Foreskin keratinocyte (primary cell): ENCODE measurements at places on chromosomes 1 and 21. TPM values are rescaled to one million over a fixed set of nuclear protein-coding genes. Genes with fewer than 3 reads are reported as not detected.
A peak's percentile ranks its signal among the peaks of the same experiment; 100 is the strongest.

- no peak for DNase-seq
Measured at GRCh38 chr1:100462326-100463025, 75.5 kb upstream of the GPR88 start.

GRCh38 chr1:231487019-231487418, 41.5 kb upstream of the TSNAX start:
- no peak for DNase-seq

- DNase-seq = peak; percentile 41
Measured at GRCh38 chr1:199857108-199857507, 170.4 kb upstream of the NR5A2 start.

DNA sequence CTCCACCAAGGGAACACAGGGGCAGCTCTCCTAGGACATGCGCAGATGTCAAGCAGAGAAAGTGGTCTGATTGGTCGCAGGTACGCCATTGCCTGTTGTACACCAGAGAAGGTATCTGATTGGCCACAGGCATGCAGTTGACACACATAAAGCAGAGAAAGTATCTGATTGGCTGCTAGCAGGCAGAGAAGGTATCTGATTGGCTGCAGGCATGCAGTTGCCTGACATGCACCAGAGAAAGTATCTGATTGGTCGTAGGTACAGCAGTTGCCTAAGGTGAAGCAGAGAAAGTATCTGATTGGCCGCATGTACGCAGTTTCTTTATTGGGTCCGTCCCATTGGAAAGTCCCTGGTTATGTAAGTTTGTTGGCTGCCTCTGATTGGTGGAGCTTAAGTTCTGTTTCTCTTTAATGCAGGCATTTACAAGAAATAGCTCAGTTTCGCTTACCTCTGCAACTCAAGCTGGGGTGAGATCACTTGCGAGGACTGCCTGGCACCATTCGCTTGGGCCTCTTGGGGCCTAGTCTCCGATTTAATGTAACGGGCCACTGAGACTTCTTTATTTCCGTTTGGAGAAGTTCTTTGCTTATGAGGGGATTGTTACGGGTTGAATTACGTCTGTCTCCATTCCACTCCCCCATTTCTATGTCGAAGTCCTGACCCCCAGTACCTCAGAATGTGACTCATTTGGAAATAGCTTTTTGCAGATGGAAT, 74.2 kb downstream of the SIK1 start:
- no peak for DNase-seq

GRCh38 chr1:3817821-3818597, 21.7 kb upstream of the LRRC47 start:
- DNase-seq = no peak

DNA sequence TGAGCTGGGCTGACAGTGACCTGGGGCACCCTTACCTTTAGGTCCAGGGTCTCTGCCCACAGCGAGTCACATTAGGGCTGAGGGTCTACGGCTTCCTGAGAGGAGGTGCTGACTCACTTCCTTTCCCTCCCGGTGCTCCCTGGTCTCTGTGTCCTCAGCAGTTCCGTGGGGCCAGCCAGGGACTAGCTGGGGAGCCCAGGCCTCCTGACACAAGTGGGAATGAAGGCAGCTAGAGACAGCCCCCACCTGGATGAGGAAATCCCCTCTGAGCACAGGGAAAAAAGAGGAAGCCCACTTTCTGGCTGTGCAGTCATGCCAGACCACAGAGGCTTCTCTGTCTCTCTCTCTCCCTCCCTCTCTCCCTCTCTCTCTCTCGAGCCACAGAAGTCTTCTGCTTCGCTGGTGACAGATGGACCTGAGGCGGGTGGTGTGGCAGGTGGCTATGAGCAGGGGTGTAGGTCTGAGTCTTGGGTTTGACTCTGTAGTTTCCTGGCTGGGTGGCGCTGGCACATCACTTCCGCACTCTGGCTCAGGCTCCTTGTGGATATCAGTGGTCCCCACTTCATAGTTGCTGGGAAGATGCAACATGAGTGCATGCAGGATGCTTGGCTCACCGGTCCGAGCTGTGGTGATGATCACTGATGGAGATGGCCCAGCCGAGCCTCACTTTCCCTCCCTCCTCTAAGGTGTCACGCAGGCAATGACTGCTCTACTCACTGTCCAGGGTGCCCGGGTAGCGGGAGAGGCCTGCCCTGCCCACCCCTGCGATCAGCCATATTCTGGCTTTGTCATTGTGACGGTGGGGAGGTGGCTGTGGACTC, 3.5 kb downstream of the SLC66A1 start:
- no peak for DNase-seq

- DNase-seq = no peak
Measured at GRCh38 chr1:173856014-173856413, 11.8 kb downstream of the GAS5 start.

GRCh38 chr1:228990906-228991569, 255.8 kb downstream of the RHOU start:
- no peak for DNase-seq

DNA sequence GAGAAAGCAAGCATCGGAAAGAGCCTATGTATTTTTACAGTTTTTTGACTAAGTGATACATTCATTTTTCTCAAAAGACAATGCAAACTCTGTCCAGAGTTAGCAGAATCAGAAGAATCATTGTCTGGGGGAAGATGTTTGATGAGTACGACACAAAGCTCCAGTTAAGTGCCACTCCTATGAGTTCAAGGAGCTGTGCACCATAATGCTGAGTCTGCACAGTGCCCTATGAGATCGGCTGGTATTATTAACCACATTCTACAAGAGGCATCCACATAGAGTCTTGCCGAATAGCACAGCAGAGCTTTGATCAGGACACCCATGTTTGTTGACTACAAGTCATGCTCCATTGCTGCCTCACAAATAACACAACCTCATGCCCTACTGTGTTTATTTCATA, 54.9 kb upstream of the RAP1GAP start:
- no peak for DNase-seq

DNA sequence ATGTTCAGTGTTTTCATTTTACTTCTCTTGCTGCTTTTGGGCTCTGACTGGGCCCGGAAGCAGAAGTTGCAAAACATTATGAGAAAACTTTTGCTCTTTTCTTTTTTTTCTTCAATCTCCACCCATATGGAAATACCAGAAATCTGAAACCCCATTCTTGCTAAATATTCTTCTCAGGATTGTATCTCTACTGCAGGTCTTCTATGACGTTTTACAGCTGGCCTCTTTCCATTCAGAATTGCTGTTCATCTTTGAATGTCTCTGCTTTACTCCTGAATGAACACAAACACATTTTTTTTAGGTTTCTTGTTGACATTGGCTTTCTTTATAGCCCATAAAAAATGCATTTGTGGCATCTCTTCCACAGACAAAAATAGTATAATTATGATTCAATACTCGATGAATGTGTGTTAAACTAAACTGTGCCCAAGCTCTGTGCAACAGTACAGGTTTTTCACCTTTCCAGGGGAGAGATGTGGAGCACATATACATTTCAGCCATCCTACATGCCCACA, 18.8 kb downstream of the PTPRC start:
- DNase-seq = peak; percentile 77

- DNase-seq = no peak
Measured at GRCh38 chr1:215131291-215131690, 48.8 kb downstream of the KCNK2 start.

- peak; percentile 97 for DNase-seq
Measured at GRCh38 chr1:69693921-69694675, 126.4 kb downstream of the LRRC7 start.

- no peak for DNase-seq
Measured at GRCh38 chr1:220060876-220061275, 14.6 kb upstream of the EPRS1 start.

GRCh38 chr1:31371121-31371959, 1.5 kb downstream of the FABP3 start:
- no peak for DNase-seq

DNA sequence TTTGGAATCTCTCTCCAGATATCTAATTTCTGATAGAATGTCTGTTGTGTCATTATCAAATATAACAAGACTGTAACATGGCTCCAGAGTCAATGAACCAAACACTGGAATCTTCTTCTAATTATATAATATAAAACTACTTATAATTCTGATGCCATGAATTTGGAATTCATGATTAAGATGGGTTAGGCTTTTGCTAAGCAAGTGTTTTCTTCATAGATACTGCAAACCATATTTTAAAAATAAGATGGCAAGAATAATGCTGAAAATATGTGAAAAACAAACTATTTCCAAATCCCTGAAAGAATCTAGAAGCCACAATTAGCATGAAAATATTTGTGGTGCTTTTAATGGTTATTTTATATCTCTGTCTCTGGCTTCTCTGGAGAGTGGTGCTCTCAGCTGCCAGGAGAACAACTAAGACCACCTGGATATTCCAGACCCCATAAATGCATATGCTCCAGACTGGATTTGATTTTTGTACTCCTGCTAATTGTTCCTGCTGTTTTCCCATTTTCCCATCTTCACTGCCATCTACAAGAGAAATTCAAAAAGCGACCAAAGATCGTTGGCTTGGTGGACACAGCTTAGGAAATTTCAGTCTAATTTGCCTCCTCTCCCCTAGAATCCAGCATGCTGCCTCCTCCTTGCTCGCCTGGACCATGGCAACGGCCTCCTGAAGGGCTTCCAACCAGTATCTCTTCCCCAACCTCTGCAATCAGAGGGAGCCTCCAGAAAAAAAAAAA, 418.9 kb downstream of the SETD4 start:
- DNase-seq = peak; percentile 21

- DNase-seq = peak; percentile 87
Measured at GRCh38 chr1:63663301-63663700, 70.1 kb downstream of the PGM1 start.

- DNase-seq = no peak
Measured at GRCh38 chr21:34592120-34592955, 22.6 kb downstream of the RCAN1 start.

DNA sequence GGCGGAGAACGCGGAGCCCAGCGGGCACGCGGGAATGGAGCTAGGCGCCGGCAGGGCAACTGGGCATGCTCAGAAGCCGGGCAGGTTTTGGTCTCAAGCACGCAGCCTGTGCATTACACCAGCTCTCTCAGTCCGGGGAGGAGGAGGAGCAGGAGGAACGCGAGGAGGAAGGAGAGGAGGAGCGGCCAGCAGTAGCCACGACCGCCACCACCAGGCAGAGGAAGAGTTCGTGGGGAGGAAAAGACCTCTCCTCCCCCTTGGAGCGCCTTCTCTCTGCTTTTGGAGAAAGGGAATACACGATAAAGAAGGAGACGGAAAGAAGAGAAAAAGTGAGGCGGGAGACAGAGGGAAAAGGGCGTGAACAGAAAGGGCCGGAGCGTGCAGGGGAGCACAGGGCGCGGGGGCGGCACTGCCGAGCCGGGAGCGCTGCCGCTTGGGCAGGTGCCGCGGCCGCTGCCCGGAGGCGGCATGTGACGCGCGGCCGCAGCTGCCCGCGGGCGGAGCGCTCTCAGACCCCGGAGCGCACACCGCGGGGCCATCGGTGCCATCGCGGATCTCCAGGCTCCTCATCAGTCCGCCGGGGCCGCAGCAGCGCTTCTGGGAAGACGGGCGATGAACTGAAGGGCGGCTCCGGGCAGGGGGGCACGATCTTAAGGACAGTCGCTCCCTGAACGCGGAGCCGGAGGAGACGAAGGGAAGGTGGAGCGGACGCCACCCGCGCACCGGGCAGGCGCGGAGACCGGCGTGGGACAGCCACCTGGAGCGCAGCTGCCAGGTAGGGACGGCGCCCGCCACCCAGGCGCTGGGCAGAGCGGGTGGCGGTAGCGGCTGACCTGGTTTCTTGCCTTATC, at the start of gene CHRM3:
Gene CHRM3, plus strand, starts transcription at position 116 of the 851 bp plus-strand sequence. CDS start 520,884 bp downstream, outside the sequence.
- peak; percentile 39 for DNase-seq

DNA sequence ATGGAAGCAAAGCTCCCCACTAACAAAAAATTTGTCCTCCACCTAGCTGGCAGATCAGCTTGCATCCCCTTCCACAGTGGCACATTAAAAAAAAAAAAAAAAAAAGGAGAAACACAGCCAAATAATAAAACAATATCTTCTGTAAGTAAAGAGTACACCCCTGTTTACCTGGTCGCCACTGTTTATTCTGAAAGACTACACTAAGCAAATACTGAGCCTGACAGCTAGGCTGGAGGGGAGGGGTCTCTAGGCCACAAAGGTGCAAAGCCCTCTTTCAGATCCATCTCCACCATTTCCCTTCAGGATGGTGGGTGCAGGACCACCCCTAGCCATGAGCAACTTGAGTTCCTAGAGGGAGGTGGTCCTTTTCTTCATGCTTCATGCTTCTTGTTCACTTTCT, 22.8 kb upstream of the SLC45A3 start:
- DNase-seq = no peak

DNA sequence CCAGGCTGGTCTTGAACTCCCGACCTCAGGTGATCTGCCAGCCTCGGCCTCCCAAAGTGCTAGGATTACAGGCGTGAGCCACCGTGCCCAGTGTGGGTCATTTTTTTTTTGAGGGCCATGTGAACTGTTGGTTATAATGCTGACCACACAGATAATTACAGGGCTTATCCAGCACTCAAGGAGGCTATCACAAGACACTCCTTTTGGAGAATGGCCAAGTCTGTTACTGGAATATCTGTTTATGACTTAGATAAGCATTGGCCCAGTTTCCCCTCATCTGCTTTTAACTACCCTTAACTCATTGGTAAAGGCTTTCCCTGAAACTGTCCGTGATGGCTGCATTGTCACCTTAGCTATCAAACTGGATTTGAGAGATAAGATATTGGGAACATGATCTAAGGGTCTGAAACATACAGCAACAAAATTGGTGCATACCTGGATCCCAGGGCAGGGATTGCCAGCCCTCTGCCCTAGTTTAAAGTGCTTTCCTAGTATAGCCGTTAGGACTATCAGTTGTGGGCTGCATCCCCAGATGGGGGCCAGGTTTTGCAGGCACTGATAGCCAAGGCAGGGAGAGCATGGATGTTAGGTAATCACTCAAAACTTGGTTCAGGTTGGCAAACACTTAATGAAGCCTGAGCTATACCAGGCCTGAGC, 15.6 kb downstream of the SZT2 start:
- DNase-seq = no peak

The LEFTY1 gene
- total RNA-seq = not detected in 2 replicates

The OR2L13 gene
- not detected in 2 replicates for total RNA-seq

The NEK2 gene
- total RNA-seq = 24.1 and 31.1 TPM in 2 replicates

The ERICH3 gene
- not detected in 2 replicates for total RNA-seq

The SEC22B gene
- total RNA-seq = 16.4 and 17.8 TPM in 2 replicates

The RIPPLY3 gene
- total RNA-seq = 0.78 and 0.88 TPM in 2 replicates

The C1orf56 gene
- 1.3 TPM in 2 replicates for total RNA-seq

The MAP1LC3C gene
- not detected in 2 replicates for total RNA-seq

The SPRR5 gene
- total RNA-seq = 0.24 and 0.32 TPM in 2 replicates

The CLEC20A gene
- not detected in 2 replicates for total RNA-seq

The IGFN1 gene
- total RNA-seq = not detected in 2 replicates

The GBP4 gene
- total RNA-seq = 0.14 and 0.21 TPM in 2 replicates

The COL24A1 gene
- total RNA-seq = 0.04 and 0.17 TPM in 2 replicates

The FAM72A gene
- 5.7 and 7.1 TPM in 2 replicates for total RNA-seq

The HJV gene
- not detected in 2 replicates for total RNA-seq
